CD8-positive, alpha-beta T cell (primary cell): ENCODE measurements at places on chromosomes 12 and 14.

- no peak for DNase-seq
Observed at GRCh38 chr12:129657179-129657578, 246.6 kb downstream of the TMEM132D start.

GRCh38 chr14:25122211-25122610 is 72.3 kb upstream of the STXBP6 start:
- no peak for DNase-seq

- DNase-seq: no peak
Observed at GRCh38 chr14:100734031-100734990, 7.6 kb downstream of the DLK1 start.

GRCh38 chr14:97820781-97821180 is 1023.6 kb downstream of the VRK1 start:
- DNase-seq: no peak

GRCh38 chr12:12428047-12428446 is 71.2 kb downstream of the BORCS5 start:
- DNase-seq: no peak

- DNase-seq: peak; percentile 51
Observed at GRCh38 chr12:31238764-31239387, 87.1 kb downstream of the SINHCAF start.

GRCh38 chr12:57874166-57875108 is 27.9 kb upstream of the CTDSP2 start:
- DNase-seq: no peak

DNA sequence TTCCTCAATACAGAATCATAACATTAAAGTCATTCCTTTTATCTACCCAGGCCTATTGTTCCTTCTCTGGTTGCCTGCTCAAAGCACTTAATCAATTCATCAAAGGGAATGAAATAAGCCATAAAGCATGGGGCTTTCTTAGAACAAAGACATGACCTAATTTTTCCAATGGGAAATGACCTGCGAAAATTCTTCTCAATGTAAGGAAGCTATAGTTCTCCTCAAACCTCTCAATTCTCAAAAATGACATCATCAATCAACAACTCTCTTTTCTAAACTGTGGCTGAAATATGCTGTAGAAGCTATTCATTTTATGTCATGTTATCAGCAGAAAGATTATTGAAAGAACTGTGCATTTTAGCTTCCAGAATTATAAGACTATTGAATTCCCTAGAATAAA is 116.0 kb upstream of the PTPRR start:
- DNase-seq: no peak

DNA sequence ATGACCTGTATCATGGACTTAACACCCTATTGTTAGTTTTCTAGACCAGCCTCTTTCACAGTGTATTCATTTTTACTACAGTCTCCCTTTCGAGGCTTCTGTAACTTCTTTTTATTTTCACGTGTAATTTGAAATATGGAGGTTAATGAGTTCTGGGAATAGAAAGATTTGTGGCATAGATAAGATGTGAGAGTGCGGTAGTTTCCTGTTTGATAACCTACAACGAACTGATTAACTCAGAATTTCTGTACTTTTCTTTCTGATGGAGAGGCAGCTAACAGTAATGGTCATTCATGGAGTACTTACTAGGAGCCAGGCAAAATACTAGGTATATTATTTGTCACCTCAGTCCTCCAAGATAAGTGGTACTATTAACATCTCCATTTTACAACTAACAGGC is 21.2 kb downstream of the POLR3B start:
- no peak for DNase-seq
